Stimulated activated CD4-positive, alpha-beta T cell treated with anti-CD3 and anti-CD28 coated beads, Interleukin-12 subunit alpha, Interleukin-12 subunit beta, amount 100 ng/mL, for 24 hours (primary cell): ENCODE measurements at places on chromosomes 5 and 9.

- no peak for DNase-seq
Measured at GRCh38 chr9:69322256-69322655, 2.8 kb upstream of the ENTREP1 start.

GRCh38 chr5:127358740-127359139, 68.1 kb downstream of the MEGF10 start:
- no peak for DNase-seq

GRCh38 chr5:132098151-132098594, 24.6 kb downstream of the CSF2 start:
- DNase-seq, result no peak

GRCh38 chr9:3708751-3709150, 182.9 kb upstream of the RFX3 start:
- DNase-seq, result no peak

DNA sequence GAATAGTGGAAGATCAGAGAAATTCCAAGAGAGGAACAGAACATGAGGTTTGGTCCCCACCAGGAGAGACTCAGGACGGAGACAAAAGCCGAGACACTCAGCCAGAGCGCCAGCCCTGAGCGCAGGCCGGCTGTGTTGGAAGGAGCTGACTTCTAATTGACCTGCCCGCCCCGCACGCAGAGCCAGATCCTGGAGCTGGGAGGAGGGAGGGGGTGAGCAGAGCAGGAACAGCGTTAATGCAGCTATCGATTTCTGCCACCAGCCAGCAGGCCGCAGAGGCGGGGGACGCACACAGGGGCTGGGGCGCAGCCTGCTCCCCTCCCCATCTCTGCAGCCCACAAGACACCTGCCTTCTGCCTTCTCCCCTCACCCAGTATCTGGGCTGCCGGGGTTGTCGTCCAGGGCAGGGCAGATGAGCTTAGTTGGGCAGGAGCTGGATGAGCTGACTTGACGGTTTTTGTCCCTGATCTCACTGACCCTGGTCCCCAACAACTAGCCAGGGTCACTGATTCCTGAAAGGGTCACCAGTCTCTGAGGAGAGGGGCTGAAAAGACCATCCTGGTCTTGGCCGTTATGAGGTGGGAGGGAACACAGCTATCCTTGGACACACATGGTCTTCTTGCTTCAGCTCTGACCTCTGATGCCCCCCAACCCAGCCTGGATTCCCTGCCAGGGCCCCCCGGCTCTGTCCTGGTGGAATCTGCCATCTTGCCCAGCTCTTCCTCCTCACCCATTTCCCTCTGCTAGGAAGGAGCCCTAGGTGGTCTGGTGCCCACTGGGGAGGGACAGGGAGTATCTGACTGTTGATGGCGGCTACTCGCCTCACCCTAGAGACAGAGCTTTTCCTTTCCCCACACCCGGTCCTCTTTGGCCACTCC, 29.8 kb downstream of the CXXC5 start:
- DNase-seq, result no peak

GRCh38 chr9:97689401-97690180, 7.5 kb downstream of the XPA start:
- no peak for DNase-seq

DNA sequence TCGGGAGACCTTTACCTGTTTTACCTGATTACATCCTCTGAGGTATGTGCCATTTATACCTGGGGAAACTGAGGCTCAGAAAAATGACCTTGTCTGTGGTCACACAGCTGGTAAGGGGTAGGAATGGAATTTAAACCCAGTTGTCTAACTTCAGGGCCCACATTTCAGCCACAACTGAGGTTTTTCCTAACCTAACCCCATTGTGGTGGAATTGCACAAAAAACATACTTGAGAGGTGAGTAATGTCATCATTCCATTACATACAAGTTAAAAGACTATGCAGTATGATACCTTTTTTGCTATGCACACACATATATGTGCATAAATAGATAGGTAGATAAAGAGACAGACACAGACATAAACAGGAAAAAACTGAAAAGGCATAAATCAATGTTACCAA, 14.1 kb downstream of the FGF1 start:
- DNase-seq, result no peak

- no peak for DNase-seq
Measured at GRCh38 chr9:11779971-11780370, 913.2 kb upstream of the TYRP1 start.

GRCh38 chr9:127975376-127976315, 5.1 kb downstream of the EEIG1 start:
- DNase-seq, result no peak

DNA sequence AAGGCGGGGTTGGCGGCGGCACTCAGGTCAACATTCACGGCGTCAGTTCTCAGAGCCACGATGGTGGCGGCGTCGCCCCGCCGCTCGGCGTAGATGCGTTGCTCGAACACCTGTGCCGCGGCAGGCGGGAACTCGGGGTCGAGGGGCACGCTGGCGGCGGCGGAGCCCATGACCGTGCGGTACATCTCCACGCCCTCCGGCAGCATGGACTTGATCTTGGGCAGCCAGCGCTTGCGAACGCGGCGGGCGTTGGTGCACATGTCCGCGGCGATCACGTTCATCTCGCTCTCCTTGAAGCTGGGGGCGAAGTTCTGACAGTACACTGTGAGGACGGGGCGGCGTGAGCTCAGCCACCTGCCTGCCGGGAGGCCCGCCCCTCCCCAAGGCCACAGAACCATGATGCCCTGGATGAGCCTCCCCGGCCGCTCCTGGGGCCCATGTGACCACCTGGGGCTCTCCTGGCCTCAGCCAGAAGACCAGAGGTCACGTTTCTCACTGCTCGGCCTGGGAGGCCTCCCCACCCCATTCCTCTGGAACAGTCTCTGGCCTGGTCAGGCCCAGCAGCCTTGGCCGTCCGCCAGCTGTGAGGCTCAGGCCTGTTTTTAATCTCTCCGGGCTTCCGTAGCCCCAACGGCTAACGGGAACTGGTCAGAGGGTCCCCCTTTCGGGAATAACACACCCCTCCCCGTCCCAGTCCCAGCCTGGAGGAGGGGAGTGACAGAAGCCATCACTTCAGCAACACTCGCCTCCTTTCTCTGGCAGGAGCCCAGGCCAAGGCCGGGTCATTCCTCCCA, 50.7 kb upstream of the UBAC1 start:
- no peak for DNase-seq

GRCh38 chr5:77852514-77853352, 76.6 kb upstream of the TBCA start:
- no peak for DNase-seq
